Inflammatory macrophage treated with lipopolysaccharide for 4 hours (primary cell): ENCODE measurements at places on chromosomes 1 and 21.

DNA sequence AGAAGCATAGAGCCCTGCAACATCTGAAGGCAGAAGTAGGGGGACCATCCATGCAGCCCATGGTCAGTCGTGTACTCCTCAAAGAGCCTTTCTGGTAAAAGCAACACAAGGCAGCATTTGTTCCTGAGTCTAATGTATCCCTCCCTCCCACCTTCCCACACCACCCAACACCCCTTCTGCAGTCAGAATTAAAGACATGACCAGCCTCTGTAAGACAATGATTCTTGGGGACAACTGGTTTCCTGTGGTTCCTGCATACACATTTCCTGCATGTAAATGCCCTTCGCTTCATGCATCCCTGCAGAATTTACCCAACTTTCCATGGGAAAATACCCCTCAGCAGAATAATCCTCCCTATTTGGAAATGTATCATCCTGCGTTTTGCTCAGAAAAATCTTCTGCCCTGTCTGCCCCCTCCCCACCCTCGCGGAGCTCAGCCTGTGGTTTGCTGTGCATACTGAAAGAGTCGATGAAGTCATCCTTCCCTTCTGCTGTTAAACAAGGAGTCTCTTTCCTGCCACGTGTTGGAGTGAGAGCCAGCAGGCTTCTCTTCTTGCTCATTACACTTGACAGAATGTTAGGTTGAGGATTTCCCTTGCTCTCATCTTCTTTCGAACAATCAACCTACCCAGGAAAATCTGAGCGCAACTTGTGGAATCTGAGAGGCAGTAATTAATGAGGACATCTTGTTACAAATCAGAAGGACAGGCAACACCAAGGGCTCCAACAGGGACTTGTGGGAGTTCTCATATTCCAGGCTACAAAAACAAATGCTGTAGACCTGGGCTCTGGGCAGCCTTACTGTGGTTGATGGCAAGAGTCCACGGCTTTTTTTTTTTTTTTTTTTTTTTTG lies 4.7 kb downstream of the TNN start:
- DNase-seq: peak; percentile 68

GRCh38 chr1:236657398-236657797 lies 28.9 kb upstream of the ACTN2 start:
- no peak for DNase-seq

- no peak for DNase-seq
Measured at GRCh38 chr1:3133686-3134085, 64.7 kb downstream of the PRDM16 start.

DNA sequence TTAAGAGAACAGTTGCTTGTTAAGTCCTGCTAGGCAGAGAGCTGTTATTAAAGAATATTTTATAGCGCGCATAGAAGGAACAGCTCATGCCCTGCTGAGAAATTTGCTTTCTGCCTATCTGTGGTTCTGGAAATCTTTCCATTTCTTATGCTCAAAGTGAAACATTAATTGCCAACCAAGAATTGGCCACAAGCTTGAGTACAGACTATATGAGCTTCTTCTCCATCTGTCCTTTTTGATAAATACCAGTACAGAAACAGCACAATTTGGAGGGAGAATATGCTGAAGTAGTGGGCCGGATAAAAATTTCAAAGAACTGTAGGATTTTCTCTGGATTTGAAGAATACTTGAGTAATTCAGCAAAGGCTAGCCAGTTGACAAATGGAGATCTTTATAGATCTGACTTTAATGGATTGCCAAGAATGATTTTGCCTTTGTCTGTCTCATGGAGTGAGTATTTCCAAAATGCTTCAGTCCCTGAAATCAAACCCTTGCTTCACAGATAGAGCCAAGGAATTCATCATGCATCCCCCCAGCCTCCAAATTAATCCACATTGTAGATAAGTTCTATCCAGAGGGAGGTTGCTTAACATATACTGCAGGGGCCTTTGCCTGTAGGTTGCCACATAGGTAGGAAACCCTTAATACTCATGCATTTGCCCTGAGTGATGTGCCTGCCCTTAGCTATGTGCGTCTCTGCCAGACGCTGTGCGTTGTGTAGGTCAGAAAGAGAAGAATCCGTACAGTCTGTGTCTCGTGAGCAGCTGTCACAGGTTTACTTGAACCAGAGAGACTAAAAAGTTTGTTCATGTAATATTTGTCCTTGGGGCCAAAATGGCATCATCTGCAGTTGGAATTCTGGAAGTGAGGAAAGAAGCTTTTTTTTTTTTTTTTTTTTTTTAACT lies 44.2 kb downstream of the SMYD2 start:
- DNase-seq: no peak

- peak; percentile 5 for DNase-seq
Measured at GRCh38 chr21:17848228-17848627, 29.1 kb upstream of the C21orf91 start.

GRCh38 chr1:119636491-119637089 lies 11.5 kb downstream of the ZNF697 start:
- DNase-seq: no peak
